Posterior vena cava (tissue), 2 donors: ENCODE measurements at places on chromosomes 1 and 21.

GRCh38 chr1:6272868-6273267, 12.0 kb upstream of the GPR153 start:
- no peak for DNase-seq

GRCh38 chr1:116506132-116507004, 64.5 kb downstream of the CD58 start:
- no peak for DNase-seq

GRCh38 chr1:41428738-41429640, 55.5 kb downstream of the EDN2 start:
- DNase-seq, result no peak

DNA sequence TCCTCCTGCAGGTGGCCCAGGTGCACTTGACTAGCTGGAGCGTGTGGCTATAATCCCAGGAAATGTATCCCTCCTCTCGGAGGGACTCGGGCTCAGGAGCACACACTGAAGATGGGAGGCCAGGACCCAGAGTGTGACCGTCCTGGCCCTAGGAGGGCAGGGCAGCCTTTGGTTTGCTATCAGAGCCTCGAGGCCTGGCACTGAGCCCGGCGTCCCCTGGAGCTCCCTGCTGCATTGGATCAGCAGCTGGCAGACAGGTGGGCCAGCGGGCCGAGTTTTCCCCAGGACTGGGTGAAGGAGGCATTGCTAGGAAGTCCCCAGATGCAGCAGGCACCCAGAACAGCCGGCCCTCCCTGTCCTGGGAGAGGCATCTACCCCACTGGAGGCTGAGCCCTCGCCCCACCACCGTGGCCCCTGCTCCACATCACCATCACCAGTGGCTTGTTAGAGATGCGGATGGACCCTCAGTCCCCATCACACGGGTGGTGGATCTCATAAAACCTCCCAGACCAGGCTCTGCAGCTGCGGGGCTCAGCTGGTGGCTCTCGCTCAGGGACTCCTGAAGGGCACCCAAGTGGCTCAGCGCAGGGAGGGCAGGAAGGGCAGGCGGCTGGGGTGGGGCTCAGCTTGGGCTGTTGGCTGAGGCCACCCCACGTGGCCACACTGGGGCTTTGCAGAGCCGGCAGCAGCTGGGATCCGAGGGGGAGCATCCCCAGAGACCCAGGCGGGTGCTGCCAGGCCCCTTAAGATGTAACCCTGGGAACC, 32.7 kb upstream of the POFUT2 start:
- DNase-seq, result peak; percentile 80

- DNase-seq, result no peak
Measured at GRCh38 chr1:27153549-27153886, 1.4 kb downstream of the SLC9A1 start.

DNA sequence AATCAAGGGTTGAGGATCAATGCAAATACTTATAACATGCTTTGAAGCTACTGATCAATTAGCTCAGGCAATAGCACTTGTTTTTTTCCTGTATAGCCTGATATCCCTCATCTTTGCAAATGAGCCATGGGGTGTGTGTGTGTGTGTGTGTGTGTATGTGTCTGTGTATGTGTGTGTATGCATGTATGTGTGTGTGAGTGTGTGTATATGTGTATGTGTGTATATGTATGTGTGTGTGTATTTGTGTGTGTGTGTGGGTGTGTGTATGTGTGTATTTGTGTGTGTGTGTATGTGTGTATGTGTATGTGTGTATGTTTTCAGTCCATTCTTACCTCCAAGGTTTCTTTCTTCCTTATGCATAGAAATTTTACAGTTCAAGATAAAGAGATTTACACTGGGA, 78.4 kb upstream of the SSX2IP start:
- DNase-seq, result no peak

- DNase-seq, result no peak
Measured at GRCh38 chr1:84358695-84359094, 39.6 kb upstream of the DNASE2B start.

- peak; percentile 87 for DNase-seq
Measured at GRCh38 chr1:21782349-21782867, 541 bp downstream of the USP48 start.

GRCh38 chr1:227729144-227729880, 5.8 kb downstream of the JMJD4 start:
- peak; percentile 78 for DNase-seq

DNA sequence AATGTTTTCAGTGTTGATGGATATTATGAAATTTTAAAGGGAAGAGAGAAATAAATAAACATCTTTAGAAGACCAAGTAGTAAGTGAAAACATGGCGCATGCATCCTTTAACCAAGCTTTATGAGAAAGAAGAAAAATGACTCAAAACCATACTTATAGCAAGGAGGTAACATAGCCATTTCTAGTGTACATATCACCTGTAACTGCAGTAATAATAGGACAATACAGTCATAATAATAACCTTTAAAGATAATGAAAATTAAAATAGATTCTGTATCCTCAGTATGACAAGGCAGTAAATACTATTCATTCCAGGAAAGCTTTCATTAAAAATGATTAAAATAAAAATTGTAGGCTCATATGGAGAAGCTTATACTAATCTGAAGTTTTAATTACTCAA, 141.2 kb downstream of the COL24A1 start:
- DNase-seq, result no peak

DNA sequence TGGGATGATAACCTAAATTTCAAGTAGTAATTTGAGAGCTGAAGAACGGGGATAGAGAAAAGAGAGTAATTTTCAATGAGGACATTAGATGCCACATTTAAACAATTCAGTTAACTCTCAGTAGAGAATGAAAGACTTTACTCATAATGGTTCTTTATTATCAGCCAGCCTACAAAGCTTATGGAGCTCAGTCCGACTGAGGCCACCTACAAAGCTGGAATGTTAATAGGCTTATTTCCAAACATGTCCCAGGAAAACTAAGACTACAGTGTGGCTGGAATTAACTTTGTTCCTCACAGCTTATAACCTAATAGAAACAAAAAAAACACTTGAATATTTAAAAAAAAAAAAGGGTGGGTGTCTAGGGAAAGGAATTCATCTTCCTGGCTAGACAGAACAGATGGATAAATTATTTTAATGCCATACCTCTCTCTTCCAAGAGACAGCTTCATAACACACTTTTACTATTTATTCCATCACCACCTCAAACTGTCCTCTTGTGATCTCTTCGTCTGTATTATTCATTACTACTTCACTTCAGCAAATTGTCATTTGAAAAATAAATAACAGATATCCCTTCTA, 9.8 kb downstream of the SLC19A2 start:
- DNase-seq, result no peak

DNA sequence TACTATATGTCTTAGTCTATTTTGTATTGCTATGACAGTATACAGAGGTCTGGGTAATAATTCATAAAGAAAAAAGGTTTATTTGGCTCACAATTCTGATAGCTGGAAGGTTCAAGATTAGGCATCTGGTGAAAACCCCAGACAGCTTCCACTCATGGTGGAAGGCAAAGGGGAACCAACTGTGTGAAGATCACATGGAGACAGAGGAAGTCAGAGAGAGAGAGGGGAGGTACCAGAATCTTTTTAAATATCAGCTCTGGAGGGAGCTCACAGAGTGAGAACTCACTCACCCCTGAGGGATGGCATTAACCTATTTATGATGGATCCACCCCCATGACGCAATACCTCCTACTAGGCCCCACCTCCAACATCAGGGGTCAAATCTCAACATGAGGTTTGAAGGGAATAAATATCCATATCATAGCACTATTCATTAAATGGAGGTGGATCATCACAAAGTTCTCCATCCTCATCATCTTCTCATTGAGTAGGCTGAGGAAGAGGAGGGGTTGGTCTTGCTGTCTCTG, 290.5 kb downstream of the DSCAM start:
- DNase-seq, result no peak

DNA sequence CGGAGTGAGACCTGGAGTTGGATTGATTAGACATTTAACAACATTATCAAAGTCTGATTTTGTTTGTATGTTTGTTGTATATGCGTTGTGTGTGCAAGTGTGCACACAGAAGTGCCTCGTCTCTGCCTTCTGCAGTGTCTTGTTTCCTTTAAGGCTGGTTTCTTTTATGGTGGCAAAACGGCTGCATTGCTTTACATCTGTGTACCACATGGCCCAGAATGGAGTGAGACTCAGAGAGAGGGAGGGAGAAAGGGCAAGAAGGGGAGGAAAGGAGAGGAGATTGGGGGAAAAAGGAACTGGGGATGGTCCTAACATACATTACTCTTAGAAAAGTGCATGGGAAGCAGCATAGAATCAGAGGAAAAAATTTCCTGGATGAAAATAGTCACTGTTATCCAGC, 99.7 kb upstream of the WLS start:
- DNase-seq, result no peak

GRCh38 chr1:32393832-32394140, 455 bp downstream of the BSDC1 start:
- DNase-seq, result no peak

DNA sequence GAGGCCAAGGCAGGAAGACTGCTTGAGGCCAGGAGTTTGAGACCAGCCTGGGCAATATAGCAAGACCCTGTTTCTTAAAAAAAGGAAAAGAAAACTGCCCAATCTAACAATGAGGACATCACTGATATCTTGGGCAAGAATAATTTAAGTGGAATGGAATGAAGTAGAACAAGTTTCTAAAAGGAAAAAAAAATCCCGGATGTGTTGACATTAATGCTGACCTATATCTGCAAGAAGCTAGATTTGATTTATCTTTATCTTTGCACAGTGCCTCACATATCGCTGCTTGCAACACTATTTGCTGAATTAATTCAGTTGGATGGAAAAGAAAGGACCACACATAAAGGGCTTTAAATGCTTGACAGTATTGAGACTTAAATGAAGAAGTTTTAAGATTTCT, 27.8 kb downstream of the DIPK1A start:
- DNase-seq, result no peak

GRCh38 chr1:53470155-53470554, 11.0 kb downstream of the DMRTB1 start:
- peak; percentile 92 for DNase-seq

- no peak for DNase-seq
Measured at GRCh38 chr1:228497206-228497605, 10.0 kb downstream of the RNF187 start.

GRCh38 chr1:89170170-89171066, 5.4 kb downstream of the GBP7 start:
- DNase-seq, result no peak

- no peak for DNase-seq
Measured at GRCh38 chr1:33435096-33435820, 4.4 kb upstream of the PHC2 start.

DNA sequence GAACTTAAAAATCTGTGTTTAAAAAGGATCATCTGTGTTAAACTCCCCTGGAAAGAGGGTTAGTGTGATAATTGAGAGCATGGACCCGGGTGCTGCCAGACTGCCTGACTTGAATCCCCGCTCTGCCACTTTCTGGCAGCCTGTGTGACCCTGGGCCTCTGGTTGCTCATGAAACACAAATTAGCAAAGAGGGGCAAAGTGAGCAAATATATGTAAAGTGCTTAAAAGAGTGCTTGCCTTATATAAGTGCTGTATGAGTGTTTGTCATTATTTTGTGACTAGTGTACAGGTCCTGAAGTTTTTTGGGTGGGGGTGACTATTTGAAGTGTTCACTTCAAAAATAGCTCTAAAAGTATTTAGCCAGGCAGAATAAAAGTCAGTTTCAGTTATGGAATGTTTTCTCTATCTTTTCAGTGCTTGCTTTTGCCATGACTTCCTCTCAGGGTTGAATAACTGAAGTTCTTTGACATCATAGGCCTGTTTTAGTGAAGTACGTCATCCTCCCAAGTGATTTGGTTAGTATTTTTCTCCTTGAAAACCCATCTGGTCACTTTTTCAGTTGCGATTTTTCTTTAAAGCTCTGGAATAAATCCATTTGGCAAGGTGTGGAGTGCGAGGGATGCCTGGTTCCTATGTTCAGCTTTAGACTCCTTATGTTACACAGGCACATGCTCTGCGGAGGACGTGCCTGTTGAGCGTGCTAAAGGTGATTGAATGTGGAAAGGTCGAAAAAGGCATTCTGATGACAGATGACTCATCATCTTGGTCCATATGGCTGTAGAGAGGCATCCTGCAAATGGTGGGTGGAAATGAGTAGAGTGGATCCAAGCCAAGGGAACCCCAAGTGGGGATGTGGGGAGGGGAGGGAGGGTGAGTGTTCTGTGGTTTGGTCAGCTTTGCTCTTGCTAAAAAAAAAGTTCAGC, 47.8 kb downstream of the AK4 start:
- DNase-seq, result no peak

DNA sequence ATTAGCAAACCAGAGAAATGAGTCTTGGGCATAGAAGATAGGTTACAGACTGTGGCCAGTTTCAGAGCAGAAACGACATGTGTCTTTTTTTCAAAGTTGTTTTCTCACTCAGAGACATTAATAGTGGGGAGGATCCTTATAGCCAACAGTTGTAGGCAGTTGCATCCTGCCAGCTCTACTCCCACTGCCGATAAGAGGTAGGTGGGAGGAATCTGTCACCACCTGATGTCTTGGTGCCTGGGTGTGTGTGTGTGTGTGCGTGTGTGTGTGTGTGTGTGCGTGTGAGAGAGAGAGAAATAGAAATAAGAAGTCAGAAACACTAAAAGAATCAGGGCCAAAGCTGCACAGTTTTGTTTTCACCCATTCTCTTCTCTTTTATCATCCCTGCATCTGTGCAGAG, 219.5 kb downstream of the ZP4 start:
- DNase-seq, result no peak

GRCh38 chr1:25794325-25794724, 5.7 kb upstream of the SELENON start:
- no peak for DNase-seq

DNA sequence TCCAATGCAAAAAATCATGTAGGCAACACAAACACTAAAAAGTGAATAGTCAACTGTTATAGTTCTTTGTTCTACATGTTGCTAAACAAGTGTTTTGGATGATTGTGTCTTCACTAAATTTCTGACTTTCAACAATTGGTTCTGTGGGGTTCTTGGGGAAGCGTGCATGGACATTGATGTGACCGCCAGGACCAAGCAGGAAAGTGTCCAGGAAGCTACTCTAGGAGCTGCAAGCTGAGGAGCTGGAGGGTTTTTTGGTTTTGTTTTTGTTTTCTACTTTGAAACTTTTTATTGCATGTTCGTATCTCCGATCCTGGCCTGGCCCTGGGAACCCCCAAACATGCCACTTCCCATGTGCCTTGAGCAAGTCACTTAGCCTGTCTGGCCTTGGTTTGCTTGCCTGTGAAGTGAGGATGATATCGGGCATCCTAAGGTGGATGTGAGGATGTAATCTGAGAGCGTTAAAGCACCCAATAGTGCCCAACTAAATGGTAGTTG, 8.0 kb downstream of the TMPRSS3 start:
- DNase-seq, result peak; percentile 26

GRCh38 chr1:67879485-67879884, 46.2 kb upstream of the GNG12 start:
- no peak for DNase-seq

DNA sequence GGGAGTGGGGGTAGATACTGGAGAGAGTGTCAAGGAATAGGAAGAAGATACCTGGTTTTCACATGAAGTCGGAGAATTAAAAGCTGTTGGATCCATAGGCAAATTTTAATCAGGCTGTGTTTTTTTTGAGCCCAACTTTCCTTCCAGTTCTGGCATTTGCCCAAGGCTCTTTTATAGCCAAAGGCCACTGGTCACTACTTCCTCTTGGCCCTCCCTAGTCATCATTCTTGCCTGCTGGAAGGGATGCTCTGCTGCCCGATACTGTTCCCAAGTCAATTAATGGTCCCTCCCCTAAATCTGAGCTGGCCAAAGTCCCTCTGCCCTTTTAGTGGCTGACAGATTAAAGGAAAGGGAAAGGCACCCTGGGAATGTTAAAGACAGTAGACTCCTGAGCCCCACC, 102.8 kb upstream of the ZNF648 start:
- no peak for DNase-seq
